Substantia nigra (tissue), 51 donors: ENCODE measurements at places on chromosomes 4 and X.

DNA sequence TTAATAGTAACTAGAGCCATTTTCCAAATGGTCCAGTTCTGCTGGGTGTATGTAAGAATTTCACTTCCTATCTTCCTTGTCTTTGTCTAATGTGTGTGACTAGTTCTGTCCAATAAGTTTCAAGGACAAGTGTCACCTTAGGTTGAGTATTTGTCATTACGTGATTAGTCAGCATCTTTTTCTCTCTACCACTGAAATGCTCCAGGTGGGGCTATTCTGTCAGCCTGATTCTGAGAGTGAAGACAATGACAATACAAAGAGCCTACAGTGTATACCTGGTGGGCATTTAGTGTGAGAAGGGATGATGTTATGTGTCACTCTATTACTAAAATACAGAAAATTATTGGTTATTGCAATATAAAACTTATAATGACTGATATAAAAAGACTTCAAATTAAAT is 876.3 kb downstream of the C4orf33 start:
- no peak for DNase-seq

- DNase-seq, result no peak
These were observed 218.5 kb upstream of the FGF13 start for GRCh38 chrX:138929926-138930582.

DNA sequence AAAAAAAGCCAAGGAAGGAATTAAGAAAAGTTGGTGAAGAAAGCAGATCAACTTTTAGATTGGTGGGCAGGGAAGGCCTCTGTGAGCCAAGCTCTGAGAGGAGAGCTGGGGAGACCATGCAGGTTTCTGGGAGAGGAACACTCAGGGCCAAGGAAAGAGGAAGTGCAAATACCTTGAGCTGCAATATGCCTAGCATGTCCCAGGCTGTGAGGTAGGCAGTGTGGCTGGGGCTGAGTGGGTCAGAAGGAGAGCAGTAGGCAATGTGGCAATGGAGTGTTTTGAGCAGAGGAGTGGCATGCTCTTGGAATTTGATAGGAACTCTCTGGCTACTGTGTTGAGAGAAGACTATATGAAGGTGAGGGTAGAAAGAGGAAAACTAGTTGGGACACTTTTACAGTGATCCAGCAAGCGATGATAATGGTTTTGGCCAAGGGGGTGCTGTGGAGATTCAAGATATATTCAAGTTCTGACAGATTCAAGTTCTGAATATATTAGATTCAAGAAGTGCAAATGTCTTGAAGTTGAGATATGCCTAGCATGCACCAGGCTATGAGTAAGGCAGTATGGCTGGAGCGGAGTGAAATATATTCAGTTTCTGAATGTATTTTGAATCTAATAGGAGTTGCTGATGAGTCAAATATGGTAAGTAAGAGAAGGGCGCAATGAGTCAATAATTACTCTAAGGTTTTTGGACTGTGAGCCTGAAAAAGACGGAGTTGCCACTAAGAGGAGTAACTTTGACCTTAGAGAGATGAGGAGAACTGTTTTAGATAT is 172.5 kb downstream of the CAMK2D start:
- no peak for DNase-seq

GRCh38 chr4:84028340-84028739 is 470.8 kb downstream of the NKX6-1 start:
- DNase-seq, result no peak

DNA sequence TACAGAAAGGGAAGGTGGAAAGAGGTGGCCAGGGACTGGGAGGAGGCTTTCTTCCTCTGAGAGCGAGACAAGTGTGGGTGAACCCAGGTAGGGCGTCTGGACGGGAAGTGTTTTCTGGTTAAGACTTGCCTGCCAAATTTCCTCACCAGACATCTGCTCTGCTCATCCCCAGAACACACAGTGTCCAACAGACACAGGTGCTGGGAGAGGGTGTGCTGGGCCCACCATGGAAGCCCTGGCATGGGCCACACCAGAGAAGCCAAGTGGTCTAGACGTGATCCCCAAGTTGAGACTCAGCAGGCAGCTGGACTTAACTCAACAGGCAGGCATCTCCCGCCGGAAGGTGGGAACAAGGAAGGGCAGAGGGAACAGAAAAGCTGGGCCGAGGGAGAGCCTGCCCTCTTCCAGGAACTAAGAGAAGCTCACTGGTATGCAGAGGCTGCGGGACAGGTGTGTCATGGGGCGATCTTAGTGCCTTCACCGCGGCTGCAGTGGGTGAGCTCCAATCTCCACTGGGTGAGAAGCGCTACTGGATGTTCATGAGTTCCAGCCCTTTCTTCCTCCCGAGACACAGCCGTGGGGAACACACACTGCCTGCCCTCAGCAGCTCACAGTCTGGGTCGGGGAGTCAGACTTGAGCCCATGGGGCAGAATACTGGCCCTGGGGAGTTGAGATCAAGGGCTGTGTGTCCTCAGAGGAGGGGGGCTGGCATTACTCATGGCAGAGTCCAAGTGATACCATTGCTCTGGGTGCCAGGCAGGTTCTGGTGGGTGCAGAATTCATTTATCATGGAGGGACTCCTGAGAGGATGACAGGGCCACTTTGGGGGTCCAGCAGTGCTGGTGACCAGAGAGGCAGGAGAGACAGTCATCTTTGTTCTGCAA is 110.2 kb downstream of the CPZ start:
- no peak for DNase-seq

- DNase-seq, result no peak
These were observed 23.8 kb downstream of the CDKL5 start for GRCh38 chrX:18449236-18449635.

- no peak for DNase-seq
These were observed 307.1 kb downstream of the TEX13A start for GRCh38 chrX:104913348-104913747.

DNA sequence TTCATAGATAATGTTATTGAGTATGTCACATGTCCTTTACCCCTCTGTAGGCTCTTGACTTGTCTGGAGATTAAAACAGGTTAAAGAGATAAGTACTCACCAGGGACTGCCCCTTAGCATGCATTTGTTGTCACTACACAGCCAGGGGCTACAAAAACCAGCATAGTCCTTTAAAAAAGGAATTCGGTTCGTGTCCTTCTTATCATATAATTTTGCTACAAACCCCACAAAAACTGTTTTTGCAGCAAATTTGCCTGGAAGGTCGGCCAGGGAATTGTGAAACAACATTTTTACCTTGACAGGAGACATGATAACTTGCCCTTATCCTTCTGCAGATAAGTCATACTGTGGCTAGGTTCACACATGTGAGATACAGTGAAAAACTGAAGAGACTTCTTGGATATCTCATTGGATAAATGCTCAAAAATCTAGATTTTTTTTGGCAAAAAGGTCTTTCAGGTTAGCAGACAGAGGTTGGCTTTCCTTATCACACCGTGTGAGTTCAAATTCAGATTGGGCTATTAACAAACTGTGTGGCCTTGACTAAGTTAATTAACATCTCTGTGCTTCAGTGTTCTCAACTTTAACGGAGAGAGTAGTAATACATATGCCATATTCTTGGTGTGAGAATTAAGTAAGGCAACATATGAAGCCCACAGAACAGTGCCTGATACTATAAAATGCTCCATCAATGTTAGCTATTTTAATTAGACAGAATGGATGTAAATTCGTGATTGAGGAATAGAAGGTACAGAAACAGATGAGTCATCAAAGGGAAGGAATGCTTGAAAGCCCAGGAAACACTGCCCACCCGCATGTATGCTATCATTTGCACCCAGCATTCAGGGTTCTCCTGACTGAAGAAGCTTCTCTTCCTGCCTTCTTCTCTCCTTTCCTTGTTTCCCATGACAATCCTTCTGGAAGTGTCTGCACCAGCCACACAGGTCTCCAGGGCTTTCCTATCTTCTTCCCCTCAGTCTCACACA is 30.0 kb downstream of the FAM9C start:
- no peak for DNase-seq
